Left ventricle myocardium superior (tissue), 1 donor: ENCODE measurements at places on chromosomes 6 and 20. TPM values are rescaled to one million over a fixed set of nuclear protein-coding genes. Genes with fewer than 3 reads are reported as not detected.
A peak's percentile ranks its signal among the peaks of the same experiment; 100 is the strongest.

The ZKSCAN8 gene
- 13.9 TPM for total RNA-seq

DNA sequence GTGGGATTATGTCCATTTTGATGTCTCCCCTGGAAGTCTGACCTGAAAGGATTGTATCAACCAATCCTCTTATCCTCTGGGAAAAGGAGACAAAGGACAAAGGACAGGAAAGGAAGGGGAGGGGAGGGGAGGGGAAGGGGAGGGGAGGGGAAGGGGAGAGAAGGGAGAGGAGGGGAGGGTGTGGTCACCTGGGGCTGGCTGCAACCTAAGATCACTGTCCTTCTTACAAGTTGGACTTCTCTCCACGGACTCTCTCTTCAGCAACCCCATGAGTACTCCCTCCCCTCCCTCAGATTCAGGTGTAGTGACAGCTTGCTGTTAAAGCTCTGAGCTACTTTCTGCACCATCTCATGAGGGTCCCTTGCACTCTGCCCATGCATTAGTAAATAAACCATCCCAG lies 58.9 kb upstream of the KLHL31 start:
- no peak for DNase-seq

- no peak for DNase-seq
Measured at GRCh38 chr6:54717849-54718455, 128.6 kb upstream of the FAM83B start.

The CDH4 gene
- not detected for total RNA-seq

GRCh38 chr6:43831191-43831590 lies 61.2 kb downstream of the VEGFA start:
- no peak for DNase-seq

DNA sequence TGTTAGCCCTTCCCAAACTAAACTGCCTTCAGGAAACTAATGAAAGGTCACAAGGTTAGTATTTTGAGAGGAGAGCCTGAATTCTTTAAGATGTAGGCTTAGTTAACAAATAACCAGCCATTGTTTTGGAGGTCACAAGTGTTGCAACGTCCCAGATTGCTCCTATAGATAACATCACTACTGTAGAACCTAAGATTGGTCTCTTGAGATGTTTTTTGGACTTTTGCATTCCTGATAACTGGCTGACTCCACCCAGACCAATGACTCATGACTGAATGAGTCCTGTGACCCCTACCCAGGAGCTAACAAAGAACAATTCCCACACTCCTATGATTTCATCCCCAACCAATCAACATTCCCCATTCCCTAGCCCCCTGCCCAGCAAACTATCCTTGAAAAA lies 178.8 kb downstream of the SCP2D1 start:
- DNase-seq: no peak

The FOXQ1 gene
- total RNA-seq: not detected

DNA sequence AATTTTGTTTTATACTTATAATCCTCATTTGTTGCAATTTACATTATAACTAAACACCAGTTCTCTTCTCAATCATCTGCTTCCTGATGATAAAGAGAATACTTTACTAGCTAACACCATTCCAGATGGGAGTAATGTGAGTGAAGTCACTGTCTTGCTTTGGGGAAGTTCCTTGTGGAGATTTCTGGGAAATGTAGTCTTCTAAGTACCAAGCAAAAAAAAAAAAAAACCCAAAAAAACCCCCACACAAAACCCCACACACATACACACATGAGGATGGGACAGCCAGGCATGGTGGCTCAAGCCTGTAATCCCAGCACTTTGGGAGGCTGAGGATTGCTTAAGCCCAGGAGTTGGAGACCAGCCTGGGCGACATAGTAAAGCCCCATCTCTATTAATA lies 2.2 kb upstream of the SNPH start:
- DNase-seq: no peak

DNA sequence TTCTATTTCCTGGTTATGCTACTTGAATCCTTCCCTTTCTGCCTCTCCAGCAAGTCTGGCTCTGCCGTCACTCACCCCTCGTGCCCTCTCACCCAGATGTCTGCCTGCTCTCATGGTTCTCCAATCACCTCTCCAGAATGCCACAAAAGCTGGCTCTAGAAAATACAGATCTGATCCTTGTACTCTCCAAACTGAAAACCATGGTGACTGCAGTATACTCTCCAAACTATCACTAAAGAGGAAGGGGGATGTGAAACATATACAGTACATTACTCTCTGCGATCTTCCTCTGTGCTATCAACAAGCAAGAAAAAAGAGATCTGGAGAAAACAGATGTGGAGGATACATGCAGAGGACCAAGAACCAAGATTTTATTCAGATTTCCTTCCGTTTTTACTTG lies 91.1 kb downstream of the ATXN1 start:
- DNase-seq: peak; percentile 68

DNA sequence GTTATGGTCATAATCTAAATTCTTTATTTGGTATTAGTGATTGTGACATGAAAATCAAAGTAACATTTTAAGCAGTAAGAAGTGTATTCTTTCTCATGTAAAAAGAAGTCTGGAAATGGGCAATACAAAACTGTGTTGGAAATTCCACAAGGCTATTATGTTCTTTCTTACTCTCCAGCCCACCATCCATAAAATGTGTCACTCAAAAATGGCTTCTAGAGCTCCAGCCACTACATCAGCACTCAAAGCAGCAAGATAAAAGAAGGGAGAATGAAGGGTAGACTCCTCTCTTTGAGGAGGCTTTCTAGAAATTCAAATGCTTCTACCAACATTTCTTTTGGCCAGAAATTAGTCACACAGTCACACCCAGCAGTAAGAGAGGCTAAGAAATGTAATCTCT lies 18.4 kb downstream of the PDSS2 start:
- no peak for DNase-seq

The PSMB1 gene
- 138 TPM for total RNA-seq

The SAPCD1 gene
- 0.47 TPM for total RNA-seq

The LGSN gene
- total RNA-seq: not detected

DNA sequence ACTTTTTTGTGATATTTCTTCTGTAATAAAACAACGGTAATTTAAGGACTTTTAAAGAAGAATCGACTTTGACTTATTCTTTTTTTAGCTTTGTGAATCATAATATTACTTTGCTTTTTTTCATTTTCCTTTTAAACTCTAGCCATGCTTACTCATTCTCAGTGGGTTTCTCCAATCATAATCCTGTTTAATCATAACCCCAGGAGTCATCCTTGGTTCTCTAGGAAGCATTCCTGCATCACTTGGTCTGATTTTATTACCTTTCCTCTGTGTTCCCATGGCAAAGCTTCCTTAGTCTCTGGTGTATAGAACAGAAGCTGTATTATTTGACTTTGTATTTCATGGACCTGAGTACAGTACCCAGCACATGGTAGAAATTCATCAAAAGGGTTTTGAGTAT lies 223.5 kb downstream of the CDKAL1 start:
- DNase-seq: no peak

The DEFB116 gene
- total RNA-seq: not detected

- DNase-seq: peak; percentile 70
Measured at GRCh38 chr20:44056010-44056698, 130.8 kb downstream of the JPH2 start.

DNA sequence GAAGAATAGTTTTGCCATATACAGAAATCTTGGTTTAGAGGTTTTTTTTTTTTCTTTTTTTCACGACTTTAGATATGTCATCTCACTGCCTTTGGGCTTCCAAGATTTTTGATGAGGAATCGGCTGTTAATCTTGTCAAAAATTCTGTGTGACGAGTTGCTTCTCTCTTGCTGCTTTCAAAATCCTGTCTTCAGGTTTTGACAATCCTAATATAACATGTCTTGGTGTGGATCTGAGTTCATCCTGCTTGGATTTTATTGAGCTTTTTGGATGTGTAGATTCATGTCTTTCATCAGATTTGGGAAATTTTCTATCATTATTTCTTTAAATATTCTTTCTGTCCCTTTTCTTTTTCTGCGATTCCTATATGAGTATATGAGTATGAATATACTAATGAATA lies 61.1 kb downstream of the PLCG1 start:
- DNase-seq: no peak
